ENCODE measurements at places on chromosomes 6 and 20.

DNA sequence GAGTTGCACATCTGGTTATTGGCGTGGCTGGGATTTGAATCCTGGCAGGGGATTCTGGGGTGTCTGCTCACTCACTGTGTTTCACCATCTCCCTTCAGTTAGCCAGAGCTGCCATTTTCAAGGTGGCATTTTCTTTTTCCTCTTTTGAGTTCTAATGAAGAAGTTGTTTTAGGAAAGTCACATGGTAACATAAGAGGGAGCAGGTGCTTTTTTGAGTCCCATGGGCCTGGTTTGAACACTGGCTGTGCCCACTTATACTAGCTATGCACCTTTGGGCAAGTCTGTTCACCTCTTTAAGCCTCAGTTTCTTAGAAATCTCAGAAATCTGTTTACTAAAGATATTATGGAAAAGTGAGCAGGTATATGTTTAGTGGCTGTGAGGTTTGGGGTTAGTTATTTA is 39.6 kb downstream of the ANKS1A start:
- DNase-seq = no peak

- no peak for DNase-seq
These were observed 36.8 kb upstream of the LRFN2 start for GRCh38 chr6:40623932-40624331.

DNA sequence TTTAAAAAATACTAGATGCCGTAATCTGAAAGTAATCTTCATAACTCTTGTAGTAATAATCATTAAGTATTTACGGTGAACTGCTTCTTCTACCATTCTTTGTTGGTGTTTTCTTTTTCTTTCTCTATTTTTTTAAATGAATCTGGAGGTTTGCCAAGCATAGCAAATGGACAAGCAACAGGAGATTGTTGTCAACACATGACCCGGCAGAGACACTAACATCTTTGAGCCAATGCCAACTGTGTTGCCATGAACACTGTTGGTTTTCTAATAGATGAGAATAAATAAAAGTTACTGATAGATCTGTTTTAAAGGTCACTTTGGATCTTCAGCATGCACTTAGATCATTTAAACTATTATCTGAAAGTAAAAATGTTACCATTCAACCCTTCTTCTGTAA is 523.6 kb upstream of the EYS start:
- DNase-seq = peak; percentile 4

DNA sequence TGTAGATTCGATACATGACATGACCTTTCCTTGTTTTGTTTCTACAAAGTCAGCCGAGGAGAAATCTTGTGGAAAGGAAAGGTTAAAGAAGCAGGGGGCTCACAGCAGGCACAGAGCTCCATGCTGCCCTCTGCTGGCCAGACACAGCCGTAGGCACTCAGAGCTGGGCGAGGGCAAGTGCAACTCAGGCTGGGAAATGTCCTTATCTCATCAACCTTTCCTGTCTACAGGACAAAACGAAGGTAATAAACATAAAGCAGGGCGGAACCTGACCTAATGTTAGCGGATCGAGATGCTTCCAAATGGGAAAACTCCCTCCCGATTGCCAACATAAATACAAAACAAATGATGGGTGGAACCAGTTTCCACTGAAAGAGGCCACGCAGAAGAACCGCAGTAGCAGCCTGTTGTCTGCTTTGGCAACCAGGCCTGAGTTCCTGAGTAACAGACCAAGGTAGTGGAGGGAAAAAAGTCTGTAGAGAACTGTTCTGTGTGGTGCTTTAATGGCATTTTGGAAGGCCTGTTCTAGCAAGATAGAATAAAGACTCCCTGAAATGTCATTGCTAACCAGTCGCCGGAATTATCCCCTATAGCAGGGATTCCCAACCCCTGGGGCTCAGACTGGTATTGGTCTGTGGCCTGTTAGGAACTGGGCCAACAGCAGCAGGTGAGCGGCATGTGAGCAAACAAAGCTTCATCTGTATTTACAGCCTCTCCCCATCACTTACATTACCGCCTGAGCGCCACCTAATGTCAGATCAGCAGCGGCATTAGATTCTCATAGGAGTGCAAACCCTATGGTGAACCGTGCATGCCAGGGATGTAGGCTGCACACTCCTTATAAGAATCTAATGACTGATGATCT is 85.2 kb downstream of the MBOAT1 start:
- peak; percentile 70 for DNase-seq

DNA sequence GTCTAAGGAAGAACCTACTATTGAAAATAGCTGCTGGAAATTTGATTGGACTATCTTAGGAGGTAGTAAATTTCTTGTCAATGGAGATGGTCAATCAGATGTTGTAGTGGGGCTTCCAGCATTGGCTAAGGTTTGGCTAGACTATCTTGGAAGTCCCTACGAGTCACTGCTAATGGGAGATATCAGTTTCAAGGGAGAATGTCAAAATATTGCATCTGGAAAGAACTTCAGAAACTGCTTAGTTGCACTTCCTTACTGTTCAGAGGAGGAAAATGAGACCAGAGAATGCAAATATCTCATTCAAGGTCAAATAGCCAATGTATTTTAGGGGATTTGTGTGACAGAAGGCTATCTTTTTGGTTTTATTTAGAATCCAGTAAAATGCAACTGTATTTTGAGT is 53.5 kb upstream of the CCN2 start:
- no peak for DNase-seq

GRCh38 chr6:45633272-45633908 is 255.7 kb upstream of the SUPT3H start:
- DNase-seq = no peak

- DNase-seq = peak; percentile 83
These were observed 278.5 kb downstream of the KHDC1L start for GRCh38 chr6:72946774-72947173.

- peak; percentile 68 for DNase-seq
These were observed 238.5 kb downstream of the ZFAND3 start for GRCh38 chr6:38057994-38058393.

DNA sequence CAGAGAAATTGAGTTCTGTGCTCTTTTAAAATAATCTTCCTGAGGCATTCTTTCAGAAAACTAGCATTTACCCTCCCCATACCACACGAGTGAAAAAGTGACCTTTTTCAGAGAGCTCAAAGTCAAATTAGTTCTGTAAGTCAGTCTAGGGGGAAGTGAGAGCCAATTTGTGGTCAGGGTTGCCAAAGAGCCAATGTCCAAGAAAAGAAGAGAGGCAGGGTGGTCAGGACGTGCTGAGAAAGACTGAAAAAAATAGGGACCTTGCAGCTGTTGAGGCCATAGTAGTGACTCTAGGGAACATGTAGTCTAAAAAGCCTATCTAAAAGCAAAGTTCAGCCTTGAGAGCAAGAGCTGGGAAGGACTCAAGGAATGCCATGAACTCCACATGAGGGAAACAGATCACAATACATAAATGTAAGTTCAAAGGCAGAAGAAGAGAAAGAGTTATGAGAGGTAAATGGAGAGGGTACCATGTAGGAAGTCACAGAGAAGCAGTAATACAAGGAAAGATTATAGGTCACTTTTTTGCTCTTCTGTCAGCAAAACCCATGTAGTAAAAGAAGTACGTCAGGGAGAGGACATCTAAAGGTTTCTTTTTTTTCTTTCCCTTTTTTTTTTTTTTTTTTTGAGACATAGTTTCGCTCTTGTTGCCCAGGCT is 565.1 kb upstream of the FLRT3 start:
- DNase-seq = no peak

DNA sequence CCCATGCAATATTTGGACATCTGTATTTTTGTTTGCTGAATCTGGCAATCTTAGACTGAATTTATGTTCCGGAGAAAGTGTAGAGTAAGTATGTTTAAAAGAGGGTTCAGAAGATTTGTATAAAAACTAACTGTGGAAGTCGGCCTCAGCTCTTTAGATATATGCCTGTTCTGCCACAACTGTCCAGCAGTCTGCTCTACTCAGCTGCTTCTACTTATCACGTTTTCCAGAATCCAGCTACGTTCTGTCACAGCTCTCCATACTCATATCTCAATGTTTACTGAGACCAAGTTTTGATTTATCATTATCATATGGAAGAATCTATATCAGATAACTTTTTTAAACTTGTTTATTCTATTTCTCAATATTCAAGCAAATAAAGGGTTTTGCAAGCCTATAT is 721.3 kb downstream of the EYS start:
- peak; percentile 41 for DNase-seq

DNA sequence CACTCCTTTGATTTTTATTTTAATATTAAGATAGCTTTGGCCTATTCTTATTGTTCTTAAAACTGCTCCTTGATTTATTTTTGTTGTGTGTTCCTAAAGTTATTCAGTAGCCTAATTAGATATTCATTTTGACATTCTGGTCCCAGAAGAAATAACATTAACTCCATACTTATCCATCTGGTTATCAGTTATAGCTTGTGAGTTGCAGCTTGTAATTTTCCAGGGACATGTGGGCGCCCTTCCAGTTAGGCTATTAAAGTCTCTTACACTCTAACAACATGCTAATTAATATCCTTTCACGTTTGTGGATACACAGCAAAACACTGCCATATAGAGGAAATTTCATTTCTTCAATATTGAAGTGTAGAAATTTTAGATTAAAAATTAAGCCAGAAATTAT is 987.5 kb downstream of the HACE1 start:
- DNase-seq = no peak

GRCh38 chr20:53853111-53853713 is 217.2 kb downstream of the BCAS1 start:
- no peak for DNase-seq

DNA sequence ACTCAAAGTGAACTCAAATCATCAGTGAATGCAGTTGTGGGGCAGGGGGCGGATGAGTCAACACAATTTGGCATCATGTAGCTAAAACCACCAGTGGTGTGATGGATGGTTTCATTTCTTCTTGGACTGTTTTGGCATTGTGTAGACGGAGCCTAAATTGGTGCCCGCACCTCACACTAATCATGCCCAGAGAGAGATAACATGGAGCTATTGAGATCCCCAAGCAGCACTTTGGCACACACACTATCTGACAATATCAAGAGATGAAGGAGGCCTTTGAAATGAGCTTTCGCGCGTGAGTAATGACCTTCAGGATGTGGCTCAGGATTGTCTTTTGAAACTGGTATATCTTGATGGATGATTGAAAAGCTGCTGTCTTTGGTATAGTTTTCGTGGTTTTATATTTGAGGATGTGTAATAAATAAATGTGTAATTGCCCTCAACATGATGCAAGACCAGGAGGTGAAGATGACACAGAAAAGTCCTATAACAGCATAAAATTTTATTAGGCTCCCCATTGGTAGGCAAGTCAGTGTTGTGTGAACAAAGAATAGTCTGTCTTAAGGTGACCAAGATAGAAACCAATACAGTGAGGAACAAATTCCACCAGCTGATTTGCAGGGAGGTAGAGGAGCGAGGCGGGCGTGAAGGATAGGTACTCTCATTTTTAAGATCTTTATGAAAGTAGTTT is 174.2 kb downstream of the TSHZ2 start:
- no peak for DNase-seq

- DNase-seq = peak; percentile 43
These were observed 29.9 kb downstream of the KIF13A start for GRCh38 chr6:17957498-17957897.

DNA sequence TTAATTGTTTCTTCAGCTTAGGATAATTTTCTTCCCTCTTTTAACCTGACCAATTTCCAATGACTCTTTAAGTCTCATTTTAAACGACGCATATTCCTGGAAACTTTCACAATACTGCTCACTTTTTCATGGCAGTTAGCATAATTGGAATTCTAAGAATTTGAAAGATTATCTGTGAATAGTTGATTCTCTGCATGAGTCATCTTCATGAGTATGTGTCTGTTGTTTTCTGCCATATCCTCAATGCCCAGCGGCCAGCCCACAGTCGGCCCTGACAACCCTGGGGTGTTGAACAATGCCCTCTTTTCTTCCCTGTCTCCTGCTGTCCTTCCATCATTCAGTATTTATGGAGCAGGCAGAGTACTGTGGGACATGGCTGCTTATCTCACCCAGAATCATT is 554.2 kb downstream of the CDH26 start:
- DNase-seq = peak; percentile 13

DNA sequence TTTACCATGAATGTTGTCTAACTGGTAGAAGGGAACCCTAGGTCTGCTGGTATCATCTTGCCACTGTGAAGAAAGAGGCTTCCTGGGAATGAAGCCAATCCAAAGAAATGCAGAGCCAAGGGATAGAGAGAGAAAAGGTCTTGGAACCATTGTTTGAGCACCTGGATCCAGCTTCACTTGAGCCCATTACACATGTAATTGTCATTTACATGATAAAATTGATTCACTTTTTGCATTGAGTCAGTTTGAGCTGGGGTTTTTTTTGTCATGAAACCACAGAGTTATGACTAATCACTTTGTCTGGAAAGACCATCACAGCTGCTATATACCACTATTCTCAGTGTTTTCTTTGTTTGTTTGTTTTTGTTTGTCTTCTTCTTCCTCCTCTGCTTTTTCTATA is 112.3 kb downstream of the CBLN4 start:
- no peak for DNase-seq

GRCh38 chr20:58109126-58109880 is 119.2 kb downstream of the ANKRD60 start:
- DNase-seq = peak; percentile 80

DNA sequence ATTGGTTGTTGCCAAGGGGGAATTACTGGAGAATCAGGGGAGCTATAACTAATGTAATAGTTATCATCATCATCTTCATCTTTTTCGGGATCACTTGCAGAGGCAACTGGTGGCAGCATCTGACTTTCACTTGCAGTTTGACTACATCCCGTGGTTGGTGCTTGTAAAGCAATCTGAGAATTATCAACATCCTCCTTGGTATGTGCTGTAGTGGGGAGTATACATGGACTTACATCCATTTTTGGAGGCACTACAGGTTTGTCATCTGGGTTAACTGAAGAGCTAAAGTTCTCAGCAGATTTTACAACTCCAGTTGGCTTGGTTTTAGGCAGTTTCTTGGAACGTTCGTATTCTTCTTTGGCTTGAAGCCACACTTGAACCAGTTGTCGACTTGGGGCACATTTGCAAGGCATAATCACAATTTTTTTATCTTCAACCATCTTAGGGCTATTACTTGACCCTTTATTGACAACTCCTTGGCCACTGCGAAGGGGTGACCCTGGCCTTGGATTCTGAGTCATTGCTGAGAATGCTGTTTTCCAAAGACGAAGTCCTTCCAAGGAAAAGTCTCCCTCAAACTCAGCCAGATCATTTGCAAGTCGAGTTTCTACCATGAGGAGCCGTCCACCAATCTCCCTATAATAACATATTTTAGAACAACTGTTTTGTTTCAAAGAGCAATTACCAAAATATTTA is 115.5 kb downstream of the REV3L start:
- DNase-seq = no peak

- no peak for DNase-seq
These were observed 4.3 kb downstream of the IFNGR1 start for GRCh38 chr6:137214931-137215330.

All from choroid plexus epithelial cell (primary cell).